ENCODE measurements at places on chromosomes 16 and 17.

GRCh38 chr16:86966777-86967176 lies 350.4 kb downstream of the C16orf95 start:
- no peak for DNase-seq

GRCh38 chr17:61467416-61468262 lies 15.4 kb downstream of the TBX4 start:
- no peak for DNase-seq

DNA sequence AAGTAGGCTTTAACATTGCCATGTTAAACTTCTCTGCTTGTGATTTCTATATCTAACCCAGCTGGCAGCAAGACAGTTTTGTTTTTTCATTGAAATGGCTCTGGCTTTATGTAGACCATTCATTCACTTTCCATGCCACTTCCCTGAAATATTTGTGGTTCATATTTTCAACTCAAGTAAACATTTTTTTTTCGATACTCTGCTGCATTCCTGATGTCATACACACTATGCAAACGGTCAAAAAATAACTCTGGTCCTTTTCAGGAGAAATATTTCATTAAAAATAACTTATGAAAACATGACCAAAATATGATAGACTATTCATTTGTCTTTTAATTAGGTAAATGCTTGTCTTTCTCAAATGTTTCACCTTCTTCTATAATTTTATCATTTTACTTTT lies 116.3 kb downstream of the USP22 start:
- DNase-seq, result no peak

GRCh38 chr17:42484304-42484703 lies 25.6 kb downstream of the ATP6V0A1 start:
- DNase-seq, result peak; percentile 74

DNA sequence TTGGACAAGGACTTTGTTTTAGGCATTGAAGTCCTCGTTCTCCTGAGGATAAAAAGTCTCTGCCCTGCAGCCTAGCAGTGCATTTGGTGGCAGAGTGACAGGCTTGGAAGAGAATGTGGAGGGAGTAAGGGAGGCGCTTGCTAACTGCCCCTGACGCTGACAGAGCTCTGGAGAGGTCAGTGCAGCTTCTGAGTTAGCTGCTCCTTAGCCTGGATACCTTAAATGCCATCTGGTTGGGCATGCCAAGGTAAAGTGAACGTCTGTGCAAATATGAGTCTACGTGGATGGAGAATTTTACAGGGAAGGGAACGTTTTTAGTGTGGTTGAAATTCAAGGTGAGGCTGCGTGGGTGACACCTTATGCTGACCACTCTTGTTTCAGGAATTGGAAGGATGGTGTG lies 44.4 kb downstream of the SEC14L1 start:
- DNase-seq, result no peak

DNA sequence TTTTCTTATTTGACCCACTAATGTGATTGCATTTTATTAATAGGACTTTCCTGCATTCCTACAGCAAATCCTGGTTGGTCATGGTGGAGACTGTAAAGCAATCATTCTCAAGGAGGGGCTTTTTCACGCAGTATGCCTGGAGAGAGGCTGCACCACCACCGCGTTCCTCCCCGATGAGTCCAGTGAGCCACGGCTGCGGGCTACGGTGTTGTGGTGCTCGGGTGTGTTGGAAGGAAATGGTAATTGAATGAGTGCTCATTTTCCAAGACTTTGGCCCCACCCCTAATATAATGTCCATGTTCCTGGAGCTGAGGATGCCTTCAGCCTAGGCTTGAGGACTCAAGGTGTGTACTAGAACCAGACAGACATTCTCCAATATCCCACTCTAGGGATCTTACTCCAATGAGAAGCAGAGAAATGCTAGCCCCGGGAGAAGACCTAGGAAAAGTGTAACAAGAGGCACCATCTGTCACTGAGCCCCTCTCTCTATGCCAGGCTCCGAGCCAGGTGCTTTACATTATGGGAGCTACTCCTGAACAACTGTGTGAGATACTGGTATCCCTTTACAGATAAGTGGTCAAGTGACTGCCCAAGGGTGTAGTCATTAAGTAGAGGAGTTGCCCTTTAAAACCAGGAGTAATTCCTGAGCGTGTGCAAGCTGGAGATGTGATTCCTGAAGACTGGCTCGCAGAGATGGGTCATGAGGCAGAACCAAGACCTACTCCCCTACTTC lies 39.4 kb downstream of the HEATR6 start:
- DNase-seq, result no peak

GRCh38 chr17:30426292-30426691 lies 47.6 kb downstream of the CPD start:
- DNase-seq, result no peak

GRCh38 chr17:33596899-33597298 lies 303.8 kb upstream of the ASIC2 start:
- DNase-seq, result no peak

- DNase-seq, result no peak
Measured at GRCh38 chr17:58277802-58278595, 2.7 kb downstream of the MPO start.

DNA sequence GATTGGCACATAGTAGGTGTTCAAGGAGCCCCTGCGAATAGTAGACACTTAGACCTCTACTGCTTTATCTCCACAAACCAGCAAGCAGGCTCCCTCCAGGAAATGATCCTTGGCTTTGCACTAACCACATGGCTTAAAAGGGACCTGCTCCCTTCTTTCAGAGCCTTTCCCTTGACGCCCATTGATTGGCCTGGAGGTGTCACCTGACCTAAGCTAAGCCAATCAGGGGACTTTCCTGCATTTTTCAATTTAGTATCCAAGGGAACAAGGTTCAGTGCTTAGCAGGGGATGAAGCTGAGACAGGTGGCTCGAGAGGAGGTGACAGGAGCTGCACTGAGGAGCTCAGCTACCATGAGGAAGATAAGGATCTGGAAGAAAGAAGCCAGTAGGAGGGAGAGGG lies 52.8 kb downstream of the CLEC19A start:
- no peak for DNase-seq

DNA sequence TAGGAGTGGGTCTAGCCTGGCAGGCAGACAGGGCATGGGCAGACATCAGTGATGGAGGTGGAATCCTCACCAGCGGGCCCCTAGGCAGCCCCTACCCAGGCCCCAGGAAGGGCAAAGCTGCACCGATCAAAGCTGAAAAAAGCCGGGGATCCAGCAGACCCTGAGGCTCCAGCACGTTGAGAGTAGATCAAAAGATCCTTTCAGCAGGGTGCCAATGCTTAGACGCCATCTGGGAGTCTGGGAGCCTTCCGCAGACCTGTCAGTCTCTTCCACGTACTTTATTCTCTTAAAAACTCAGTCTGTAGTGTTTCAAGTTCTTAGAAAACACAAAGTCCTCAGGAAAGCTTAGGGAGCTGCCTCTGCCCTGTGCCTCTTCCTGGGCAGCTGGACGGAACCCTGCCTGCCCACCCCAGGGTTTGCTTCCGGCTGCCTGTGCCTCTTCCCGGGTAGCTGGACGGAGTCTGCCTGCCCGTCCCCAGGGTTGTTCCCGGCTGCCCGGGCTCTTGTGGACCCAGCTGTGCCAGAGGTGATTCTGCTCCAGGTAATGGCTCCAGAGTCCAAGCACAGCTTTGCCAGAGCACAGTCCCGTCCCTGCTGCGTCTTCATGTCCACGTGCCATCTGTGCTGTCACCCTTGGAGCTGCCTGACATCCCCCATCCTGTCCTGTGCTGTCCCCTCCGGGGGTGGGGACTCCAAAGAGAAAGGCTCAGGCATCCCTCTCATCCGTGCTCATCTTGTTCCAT lies 50.8 kb upstream of the PVALEF start:
- no peak for DNase-seq

DNA sequence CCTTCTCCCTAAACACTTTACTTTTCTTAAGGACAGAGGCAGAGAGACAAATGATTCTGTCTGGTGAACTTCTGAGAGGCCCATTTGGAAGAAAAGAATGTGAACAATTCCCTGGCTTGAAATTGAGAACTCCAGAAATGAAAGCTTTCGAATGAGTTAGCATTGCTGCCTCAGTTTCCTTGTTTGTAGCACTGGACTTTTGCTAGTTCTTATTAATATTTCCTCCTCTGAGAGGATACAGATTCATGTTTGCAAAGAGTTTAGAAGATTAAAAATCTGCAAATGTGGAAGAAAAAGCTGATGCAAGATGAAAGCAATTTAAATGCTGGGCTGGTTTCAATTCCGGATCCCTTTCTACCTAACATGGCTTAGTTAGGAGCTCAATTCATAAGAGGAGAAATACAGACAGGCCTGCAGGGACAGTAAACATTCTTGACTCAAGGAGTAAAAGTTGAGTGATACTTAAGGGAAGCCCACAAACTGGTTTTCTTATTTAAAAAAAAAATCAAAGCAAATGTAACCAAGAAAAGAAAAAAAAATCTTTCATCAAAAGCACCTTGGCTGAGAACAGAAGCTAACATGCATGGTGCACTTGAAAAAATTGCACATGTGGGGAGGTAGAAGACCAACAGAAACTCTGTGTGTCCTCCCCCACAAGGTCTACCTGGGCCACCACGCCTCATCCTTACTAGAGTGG lies 27.1 kb downstream of the HNF1B start:
- no peak for DNase-seq

DNA sequence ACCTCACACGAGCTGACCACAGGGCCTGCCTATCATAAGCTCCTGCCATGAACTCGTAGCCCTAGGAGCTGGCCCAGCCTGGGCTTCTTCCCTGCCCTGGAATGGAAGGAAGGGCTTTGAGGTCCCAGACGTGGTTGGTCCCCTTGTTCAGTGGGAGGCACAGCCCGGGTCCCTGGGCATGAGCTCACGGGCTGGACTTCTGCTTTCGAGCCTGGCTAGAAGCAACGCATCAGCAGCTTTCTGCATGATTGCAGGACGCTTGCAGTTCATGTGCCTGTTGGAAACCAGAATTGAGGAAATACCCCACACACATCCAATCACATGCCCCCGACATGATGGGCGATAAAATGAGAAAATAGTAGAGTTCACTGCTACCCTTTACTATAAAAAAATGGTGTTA lies 293.3 kb downstream of the MAF start:
- DNase-seq, result no peak

DNA sequence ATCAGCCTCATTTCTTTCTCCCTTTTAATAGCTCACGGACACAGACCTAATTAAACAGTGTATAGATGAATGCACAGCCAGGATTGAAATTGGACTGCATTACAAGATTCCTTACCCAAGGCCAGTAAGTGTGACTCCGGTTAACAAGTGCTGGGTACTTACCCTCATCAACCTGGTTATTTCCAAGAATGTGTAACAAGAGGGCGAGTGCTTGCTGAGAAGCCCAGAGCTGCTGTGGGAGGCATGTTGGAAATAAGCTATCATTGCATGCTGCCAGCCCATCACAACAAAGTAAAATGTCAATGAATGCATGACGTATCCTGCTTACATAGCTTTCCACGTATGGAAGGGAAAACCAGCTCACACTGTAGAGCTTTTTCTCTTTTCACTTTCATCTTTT lies 19.5 kb downstream of the LYRM1 start:
- DNase-seq, result no peak

GRCh38 chr16:80056324-80056723 lies 455.8 kb upstream of the MAF start:
- DNase-seq, result no peak

DNA sequence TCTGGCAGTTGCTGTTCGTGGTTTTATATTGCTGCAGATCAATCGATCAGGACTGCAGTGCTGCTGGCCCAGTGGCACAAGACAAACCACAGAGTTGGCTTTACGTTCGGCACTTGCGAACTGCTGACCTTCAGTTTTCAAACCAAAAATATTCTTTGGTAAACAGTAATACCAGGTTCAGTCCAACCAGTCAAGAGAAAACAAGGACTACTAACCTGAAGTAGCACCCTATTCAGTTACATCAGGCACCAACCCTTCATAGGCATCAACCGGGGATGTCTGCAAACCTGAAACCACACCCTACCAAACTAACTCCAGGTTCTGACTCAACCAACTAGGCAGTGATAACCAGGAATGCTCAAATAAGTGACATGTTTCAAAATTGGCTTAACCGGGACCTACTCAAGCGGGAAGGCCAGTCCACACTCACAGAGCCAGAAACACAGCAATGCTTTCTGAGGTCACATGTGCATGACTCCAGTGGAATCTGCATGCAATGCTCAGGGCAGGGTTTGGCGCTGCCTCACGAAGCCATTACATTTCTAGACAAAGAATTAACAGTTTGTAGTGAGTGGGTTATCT lies 91.1 kb downstream of the SMG6 start:
- DNase-seq, result no peak

- DNase-seq, result no peak
Measured at GRCh38 chr17:29136998-29137730, 43.0 kb downstream of the MYO18A start.

DNA sequence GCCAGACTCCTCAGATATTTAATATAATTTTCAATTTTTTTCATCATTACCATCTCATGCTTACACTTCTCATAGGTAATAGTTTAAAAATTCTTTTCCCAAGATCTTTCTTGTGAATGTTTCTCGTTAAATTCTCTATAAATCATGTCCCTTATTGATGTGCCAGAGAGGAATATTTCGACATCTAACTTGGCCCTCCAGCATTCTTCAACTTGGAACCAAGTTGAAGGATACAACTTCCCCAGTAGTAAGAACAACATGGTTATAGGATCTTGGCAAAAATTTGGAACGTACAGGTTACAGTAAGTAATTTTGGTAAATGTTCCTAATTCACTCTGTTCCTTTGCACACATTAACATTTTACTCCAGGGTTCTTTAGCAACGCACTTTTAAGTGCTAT lies 731.8 kb downstream of the CDH11 start:
- DNase-seq, result no peak

DNA sequence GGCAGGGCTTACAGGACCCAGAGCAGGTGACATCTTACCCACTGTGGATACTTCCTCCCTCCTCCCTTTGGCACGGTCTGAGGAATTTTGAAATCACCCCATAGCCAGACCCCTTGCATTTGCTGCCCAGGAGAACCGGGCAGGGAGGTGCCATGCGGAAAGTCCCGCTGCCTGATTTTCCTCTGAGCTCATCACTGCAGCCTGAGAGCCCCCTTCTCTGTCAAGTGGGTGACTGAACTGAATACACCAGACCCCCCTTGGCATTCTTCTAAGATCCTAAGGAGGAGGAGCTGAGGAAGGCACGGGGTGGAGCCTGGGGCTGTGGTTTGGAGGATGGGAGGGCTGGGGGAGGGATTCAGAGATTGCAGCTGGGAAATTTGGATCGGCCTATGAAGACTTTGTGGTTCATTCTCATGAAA lies 173.4 kb downstream of the RAB11FIP4 start:
- no peak for DNase-seq

- DNase-seq, result no peak
Measured at GRCh38 chr17:58066401-58066800, 16.8 kb upstream of the DYNLL2 start.

GRCh38 chr17:38894276-38894675 lies 24.4 kb downstream of the LASP1 start:
- DNase-seq, result no peak
